Kidney epithelial cell (primary cell): ENCODE measurements at places on chromosomes 12 and 14.

GRCh38 chr12:9039397-9039977 is 50.1 kb downstream of the KLRG1 start:
- no peak for DNase-seq

DNA sequence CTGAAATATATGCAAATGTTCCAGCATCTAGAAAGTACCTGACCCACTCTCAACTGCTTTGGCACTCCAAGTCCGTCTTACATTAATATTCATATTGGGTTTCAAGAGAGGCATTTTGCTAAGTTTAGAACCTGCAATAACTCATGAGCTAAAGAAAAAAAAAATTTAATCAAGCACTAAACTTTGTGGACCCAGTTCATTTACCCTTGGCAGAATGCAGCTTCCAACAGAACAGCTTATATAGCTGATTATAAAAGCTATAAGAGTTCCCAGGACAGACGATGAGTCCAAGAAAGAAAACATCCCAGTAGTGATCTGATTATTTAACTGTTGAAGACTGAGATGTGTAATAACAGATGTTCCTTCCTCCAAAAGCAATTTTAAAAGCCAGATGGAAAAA is 592.0 kb downstream of the KCNH5 start:
- DNase-seq: no peak

GRCh38 chr12:13770576-13770975 is 210.8 kb downstream of the GRIN2B start:
- no peak for DNase-seq

DNA sequence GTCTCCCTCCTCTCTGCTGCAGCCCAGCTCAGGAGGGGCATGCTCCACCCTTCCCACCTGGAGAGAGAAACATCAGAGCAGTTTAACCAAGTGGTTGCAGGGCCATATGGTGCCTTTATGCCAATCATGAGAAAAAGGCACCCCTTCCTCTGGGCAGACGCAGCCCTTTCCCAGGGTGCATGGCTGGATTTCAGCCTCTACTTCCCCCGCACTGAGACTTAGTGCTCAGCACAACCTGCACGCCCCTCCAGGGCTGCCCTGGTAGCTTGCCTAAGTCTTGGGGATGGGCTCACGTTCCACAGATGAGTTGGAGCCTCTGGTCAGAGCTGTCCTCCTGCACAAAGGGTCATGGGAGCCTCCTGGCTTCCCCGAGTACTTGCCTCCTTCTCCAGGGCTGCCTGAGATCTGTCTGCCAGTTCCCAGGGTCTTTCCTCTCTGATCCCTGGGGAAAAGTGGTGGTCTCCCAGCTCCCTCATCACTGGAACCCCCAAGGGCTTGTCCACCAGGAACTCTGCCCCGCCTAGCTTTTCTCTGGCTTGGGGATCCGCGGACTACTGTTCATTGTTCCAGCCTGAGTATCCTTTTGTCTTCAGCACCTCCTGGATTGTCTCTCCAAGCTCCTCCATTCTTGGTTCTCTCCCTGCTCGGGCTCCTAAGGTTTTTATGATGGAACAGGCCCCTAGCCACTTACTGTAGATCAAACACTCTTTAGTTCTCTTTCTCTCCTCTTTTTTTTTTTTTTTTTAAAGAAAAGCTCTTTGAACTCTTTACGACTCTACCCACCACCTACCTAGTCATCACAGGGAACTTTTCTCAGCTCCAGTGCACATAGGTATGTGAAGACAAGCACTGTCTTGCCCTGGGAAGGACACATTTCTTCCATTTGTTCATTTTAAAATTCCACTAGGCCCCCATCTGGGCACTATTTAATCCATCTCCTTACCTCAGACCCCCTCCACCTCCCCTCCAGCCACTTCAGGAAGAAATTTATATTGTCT is 6.1 kb upstream of the KRT74 start:
- no peak for DNase-seq

DNA sequence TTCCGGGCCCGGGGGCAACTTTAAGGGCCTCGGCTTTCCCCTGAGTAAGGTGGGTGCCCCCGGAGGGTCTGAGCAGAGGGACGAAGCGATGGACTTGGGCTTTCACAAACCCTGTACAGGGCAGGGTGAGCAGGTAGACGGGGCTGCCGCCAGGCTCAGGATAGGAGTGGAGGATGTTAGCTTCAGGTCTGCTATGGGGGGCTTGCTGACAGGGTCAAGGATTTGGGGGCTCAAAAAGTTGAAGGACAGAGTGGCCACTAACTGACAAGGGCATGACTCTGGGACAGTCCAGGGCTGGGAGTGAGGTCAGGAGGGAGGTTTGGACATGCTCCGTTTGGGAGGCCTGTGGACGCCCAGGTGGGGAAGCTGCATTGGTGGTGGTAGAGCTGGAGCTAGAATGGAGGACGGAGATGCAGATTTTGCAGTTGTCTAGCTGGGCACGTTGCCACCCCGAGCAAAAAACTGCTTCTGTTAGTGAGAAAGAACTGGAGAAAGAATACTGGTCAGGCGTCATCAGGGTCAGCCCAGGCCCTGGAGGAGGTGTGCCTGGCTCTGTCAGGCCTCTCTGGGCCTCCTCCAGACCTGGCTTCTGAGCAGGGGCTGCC is 113.3 kb downstream of the ADGRD1 start:
- DNase-seq: no peak

DNA sequence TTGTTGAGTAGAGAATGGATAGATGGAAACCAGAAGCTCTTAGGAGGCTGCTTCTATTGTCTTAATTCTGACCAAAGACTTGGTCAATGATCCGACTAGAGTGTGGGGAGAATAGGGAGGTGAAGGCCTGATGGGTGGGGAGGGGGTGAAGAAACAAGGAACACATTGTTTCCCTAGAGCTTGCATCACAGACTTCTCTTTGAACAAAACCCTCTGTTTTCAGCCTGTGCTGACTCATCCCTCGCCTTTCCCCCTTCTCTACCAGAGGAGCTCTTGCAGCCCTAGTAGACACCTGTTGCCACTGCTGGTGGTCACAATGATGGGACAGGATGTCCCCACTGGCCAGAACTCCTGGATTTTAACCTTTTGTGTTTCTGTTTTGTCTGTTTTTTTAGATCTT is 46.8 kb upstream of the CISTR start:
- peak; percentile 21 for DNase-seq

DNA sequence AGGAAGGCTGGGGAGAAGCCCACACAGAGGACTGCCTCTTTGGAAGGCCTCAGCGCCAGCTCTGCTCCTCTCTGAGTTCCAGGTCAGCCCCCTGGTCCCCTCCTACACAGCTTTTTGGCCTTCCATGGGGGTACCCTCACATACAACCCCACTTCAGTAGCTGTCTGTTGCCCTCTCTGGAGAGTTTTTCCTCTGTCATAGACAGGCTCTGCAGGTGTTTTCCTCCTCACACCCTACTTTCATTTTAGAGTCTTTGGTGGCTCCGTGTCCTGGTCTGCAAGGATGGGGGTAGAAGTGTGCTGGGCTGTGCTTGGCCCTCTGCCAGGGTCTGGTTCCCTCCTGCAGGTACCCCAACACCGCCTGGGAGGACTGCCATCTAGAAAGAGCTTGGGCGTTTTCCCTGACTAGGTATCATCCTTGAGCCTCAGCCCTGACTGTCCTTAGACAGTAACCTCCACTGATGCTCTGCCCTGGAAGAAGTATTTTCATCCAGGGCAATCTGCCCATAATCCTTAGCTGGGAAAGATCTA is 15.1 kb downstream of the ZDHHC22 start:
- DNase-seq: no peak

GRCh38 chr12:20375560-20375959 is 7.2 kb downstream of the PDE3A start:
- DNase-seq: no peak

DNA sequence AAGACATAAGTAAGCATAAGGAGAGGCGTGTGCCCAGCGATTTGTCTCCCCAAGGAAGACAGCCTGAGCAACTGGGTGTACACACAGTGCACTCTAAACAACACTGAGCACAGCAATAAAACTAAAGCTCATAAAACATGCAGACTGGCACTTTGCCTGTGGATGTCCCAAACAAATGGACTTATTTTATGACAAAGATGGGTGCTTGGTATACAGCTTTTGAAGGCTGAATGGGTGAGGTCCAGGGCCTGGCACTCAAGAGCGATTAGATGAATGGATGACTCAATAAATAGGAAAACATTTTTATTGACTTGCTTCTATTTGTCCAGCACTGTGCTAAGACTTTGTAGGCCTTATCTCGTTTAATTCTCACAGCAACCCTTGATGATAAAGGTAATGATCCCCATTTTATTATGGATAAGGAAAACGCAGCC is 28.5 kb downstream of the LGMN start:
- DNase-seq: no peak

DNA sequence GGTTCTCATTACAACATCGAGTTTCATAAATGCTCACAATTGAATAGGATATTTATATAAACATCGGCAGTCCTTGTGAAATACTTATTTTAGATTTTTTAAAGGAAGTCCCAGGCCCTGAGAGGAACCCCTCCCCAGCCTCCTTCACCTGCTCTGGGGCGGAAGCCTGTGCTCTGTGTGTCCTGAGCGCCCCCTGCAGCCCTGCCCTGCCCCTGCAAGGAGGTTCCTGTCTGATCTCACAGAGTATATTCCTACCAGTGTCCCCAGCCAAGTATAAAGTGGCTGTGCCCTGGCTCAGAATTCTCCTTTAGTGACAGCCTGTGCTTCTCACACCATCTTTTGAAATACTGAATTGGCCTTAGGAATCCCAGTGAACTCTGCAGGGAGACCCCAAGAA is 659.5 kb downstream of the TMEM121 start:
- no peak for DNase-seq

DNA sequence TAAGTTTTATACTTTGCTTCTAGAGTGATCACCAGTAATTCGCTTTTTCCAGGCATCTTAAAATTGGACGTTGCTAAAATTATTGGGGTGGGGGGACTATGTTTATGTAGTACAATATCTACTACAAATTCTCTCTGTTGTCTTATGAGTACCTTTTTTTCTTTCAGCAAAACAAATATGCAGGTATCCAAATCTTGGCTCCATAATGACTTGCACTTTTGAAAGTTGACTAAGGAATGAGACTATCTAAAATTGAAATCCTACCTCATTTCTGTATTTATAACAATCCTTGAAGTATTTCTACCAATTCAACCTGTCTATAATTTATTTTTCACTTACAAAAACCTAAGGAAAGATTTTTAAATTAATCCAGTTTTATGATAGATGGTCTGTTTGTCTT is 2.4 kb downstream of the DYNC1H1 start:
- DNase-seq: no peak

DNA sequence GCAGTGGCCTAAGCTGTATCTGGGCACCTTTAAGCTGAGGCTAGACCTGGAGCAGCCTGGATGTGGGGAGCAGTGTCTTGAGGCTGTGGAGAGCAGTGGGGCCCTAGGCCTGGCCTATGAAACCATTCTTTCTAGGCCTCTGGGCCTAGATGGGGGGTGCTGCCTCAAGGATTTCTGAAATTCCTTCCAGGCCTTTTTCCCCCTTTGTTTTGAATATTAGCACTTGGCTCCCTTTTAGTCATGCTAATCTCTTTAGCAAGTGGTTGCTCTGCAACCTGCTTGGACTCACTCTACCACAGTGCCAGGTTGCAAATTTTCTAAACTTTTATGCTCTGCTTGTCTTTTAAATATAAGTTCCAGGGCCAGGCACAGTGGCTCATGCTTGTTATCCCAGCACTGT is 41.6 kb upstream of the RFX4 start:
- DNase-seq: no peak

DNA sequence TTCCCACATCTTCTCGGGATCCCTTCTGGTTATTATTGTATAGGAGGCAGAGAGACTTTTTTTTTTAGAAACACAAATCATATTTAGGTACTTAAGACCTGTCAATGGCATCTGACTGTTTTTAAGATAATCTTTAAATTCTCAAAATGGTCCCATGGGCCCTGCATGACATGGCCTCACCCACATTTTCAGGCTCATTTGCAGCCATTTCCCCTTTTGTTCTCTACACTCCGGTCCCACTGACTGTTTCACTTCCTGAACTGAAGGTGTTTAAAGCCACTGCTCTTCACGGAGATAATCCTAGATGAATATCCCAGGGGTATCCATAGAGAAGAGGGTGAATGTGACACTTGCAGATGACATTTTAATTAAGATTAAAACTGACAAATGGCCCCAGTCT is 12.3 kb upstream of the C12orf71 start:
- no peak for DNase-seq

- no peak for DNase-seq
Measured at GRCh38 chr12:121966959-121967358, 48.6 kb downstream of the CFAP251 start.

GRCh38 chr14:22852599-22852939 is 16.2 kb downstream of the MMP14 start:
- no peak for DNase-seq

GRCh38 chr12:88648625-88649024 is 68.4 kb upstream of the KITLG start:
- no peak for DNase-seq

- DNase-seq: no peak
Measured at GRCh38 chr12:25926536-25926935, 31.9 kb upstream of the RASSF8 start.

DNA sequence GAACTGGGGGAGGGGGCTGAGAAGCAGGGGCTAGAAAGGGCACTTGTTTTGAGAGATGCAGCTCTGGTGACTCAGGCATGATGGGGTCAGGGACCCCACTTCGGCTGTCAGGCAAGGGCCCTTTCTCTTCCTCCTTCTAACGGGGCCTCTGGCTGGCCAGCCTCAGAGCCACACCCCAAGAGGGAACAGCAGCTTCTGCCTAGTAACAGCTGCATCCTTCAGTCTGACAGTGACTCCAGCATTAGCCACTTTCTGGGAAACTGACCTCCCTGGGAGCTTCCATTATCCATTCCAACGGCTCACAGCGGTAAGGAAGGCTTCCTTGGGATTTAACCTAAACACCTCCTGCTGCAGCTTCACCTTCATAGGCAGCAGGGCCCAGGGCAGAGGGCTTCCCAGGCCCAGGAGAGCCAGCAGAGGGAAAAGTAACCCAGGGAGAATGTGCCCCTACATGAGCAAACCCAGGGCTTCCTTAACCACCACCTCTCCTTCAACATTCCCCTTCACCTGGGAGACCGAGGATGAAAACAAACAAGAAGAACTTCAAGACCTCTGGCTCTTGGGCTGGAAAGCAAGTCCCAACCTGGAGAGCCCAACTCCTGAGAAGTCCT is 2.7 kb downstream of the NCKAP5L start:
- DNase-seq: no peak

DNA sequence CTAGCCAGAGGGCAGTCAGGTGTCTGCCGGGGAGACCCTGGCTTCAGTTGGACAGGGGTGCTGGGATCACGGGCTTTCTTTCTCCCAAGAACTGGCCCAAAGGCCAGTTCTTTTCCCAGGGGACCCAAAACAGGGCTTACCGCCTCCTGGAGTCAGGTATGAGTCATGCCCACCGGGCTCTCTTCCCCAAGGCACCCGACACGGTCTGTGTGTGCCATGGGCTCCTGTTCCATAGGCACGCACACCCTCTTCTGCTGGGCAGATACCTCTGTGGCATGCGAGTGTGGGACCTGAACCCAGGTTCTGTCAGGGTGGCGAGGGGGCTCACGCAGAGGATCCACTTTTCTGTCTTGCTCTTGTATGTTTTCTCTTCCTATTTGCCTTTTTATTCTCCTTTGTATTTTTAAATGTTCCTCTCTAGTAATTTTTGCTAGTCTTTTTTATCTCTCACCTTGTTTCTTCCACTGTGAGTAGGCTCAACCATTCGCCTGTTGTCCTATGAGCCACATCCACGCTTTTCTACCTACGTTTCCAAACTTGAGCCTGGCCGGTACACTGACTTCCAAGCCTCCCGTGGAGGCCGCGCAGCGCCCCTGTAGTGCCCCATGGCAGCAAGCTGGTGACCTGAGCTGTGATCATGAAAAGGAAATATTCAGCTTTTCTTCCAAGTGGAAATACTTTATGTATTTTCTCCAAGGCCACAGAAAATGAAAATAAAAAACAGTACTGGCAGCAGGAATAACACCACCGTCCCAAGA is 362.2 kb downstream of the CACNA1C start:
- no peak for DNase-seq
